ENCODE measurements at places on chromosomes 4 and X. TPM values are rescaled to one million over a fixed set of nuclear protein-coding genes. Genes with fewer than 3 reads are reported as not detected.

DNA sequence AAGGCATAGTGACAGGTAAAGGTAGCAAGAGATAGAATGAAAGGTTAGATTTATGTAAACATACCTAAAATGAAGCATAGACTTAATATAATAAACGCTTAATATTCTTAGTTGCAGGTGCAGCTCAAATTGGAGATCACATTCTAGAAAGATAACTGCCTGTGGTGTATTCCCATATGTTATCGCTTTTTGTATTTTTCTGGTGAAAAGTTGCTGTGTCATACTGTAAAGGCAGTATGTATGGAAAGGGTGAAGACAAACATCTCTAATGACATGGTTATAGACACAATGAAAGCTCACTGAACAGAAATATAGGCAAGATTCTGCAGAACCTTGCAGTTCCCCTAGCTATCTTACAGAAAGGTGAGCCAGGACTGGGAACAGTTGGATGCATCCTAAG, 240.3 kb downstream of the DCLK2 start:
- no peak for DNase-seq

DNA sequence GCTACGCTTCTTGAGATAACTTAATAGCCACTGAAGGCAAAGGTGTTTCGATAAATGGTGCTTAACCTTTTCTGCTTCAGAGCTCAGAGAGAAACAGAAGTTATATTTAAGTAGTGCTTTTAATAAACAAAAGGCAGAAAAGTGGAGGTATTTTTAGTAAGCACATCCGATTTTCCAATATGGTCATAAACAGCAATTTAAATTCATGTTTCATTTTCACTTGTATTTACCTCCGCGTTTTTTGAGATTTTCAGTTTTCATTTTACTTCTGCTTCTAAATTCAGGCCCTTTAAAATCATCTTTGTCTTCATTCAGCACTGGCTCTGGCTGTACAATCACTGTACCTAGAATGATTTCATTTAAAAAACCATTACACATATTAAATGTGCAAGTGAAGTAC, 92.4 kb downstream of the ATRX start:
- DNase-seq, result no peak

Gene RS1
- total RNA-seq, result not detected

- no peak for DNase-seq
These were observed 311.6 kb downstream of the GALNTL6 start for GRCh38 chr4:172124656-172125308.

GRCh38 chr4:124209211-124209610, 503.3 kb downstream of the ANKRD50 start:
- no peak for DNase-seq

All from naive thymus-derived CD8-positive, alpha-beta T cell (primary cell).